ENCODE measurements at places on chromosomes 11 and 22. TPM values are rescaled to one million over a fixed set of nuclear protein-coding genes. Genes with fewer than 3 reads are reported as not detected.

DNA sequence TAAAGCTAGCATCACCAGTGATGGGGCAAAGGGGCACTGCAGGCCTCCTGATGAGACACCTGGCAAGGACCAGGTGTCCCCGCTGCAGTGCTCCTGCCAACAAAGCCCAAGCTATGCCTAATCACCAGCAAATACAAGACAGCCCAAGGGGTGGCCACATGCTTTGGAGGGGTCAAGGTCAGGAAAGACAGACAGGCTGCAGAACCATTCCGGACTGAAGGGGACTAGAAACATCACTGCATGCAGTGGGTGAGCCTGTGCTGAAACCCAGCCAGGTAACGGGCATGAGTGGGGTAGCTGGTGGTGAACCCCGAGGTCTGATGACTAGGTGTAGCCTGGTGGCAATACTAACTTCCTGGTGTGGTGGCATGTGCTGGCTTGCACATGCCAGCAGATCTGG lies 111.1 kb downstream of the MED15 start:
- no peak for DNase-seq

DNA sequence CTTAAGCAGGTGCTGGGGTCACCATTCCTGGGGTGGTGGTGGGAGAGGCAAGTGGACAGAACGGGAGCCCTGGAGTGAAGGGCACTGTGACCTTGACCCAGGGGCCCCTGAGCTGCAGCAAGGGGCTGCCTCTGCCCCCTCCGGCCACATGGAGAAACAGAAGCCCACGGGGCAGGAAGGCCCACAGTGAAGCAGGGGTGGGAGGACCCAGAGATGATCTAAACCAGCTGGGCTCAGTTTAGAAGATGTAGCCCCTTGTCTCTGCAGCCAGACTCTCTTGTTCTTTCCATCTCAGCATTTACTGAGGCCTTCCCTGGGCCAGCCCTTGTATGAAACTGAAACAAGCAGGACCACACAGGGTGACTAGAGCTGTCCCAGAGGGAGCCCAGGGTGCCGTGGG lies 30.5 kb downstream of the WNT11 start:
- DNase-seq: no peak

DNA sequence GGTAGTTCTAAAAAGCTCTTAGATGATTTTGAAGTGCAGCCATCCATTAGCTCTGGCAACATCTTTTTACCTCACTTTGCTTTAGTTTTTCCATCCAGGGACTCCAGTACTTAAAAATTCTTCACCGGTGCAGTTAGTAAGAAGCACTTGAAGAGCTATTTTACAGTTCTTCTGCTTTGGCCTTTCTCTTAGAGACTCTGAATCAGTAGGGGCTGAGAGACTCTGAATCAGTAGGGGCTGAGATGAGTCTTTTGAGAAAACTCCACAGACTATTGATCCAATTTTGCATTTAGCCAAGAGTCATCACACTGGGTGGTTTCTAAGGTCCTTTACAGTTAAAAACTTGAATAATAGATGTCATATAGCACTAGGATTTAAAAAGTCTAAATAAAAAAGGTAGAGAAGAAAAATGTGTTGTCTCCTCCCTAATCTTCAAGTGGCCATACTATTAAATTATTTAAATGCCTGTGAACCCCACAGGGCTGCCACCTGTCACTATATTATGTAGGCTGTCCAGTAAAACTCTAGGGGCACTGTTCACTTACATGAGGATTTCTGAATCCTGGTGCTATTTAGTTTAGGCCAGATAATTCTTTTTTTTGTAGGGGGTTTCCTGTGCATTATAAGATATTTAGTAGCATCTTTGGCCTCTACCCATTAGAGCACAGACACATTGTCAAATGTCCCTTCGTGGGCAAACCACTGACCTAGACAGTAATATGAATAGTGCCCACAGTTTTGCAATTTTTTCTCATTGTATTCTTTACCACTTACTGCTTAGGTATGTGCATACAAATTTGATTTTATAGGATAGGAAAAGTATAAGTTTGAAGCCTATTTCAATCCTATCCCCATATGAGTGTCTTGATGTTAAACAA lies 26.3 kb upstream of the HIKESHI start:
- DNase-seq: no peak

GRCh38 chr11:86469491-86470388 lies 95.1 kb downstream of the CCDC81 start:
- DNase-seq: no peak

DNA sequence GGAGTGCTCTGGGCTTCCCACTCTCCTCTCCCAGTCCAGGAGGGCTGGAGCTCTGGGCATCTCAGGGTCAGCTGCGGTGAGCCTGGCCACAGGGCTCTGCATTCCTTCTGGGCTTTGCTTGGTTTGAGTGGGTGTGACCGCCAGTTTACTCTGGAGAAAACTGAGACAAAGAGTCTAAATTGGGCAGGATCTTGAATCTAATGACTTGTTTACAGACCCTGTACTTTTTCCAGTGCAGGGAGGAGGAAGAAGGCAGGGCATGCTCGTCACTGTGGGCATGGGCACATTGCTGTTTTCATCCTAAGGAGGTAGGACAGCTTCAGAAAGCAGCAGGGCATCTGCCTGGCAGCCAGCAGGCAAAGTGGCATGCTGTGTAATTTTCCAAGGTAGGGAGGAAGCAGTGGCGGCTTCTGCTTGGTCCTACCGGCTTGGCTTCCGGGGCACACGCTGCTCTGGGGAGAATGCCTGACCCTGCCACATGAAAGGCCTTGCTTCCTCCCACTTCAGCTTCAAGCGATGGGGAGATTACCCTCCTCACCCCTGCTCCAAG lies 22.9 kb downstream of the FLI1 start:
- DNase-seq: peak; percentile 85

Gene DDI1
- not detected for total RNA-seq

Gene OR51E2
- 0.38 TPM for total RNA-seq

Data from astrocyte (in vitro differentiated cells and primary cell).